ENCODE measurements at places on chromosomes 1 and 21.

DNA sequence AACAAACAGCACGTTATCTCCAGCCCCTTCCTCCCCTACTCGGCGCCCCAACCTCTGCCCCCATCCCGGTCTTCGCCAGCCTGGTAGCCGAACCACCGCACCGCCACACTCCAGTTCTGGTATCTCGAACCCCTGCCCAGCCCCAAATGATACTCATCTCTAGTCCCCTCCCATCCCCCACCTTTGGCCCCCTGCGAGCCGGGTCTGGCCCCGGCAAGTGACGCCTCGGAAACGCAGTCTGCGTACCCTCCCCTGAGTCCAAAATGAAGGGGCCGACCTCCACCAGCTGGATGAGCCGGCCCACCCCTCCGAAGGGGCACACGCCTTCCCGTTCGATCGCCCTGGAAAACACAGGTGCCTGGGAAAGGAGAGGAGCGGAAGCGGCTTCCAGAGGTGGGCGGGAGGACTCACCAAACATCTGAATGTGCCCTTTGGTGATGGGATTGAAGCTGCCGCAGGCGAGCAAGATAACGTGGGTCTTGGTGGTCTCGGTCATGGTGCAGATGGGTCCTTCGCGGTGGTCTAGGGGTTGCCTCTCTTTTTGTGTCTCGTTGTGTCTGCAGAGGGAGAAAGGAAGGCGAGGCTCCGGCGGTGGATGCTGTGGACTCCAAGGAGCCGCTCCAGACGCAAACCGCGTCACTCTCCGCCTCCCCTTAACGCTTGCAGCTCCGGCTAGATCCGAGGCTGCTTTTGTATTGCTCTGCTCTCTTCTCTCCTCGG is at the start of gene NMNAT2:
Gene NMNAT2 (minus strand): TSS at position 609 of the 720 bp plus-strand sequence. CDS start 113 bp downstream, at position 496.
- DNase-seq: no peak

GRCh38 chr1:234875328-234875952 is 253.2 kb downstream of the TOMM20 start:
- DNase-seq: no peak

GRCh38 chr1:150561974-150562445 is 12.8 kb downstream of the ADAMTSL4 start:
- DNase-seq: peak; percentile 97

DNA sequence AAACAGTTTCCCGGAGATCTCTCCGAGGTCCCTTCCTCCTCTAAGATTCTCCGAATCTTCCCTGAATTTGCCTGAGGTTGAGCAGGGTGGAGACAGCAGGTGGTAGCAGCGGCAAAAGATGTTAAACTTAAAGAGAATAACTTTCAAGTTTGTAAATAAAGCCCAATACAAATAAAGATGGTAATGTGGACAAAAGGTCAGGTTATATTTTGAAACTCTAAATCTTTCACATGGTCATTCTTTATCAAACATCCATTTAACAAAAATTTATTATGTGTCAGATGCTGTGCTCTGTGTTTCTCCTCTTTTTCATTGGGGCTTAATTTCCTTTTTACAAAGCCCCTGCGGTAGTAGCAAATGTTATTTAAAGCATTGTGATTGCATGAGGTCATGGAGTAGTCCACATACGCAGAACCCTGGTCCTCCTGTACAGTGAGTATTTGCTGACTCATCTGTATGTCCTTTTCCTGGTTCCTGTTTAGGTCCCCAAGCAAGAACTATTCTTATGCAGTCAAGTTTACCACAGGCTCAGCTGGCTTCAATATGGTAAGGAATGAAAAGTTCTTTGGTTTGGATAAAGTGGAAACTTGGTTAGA is 119.2 kb downstream of the ITSN1 start:
- DNase-seq: no peak

GRCh38 chr1:241408170-241408569 is 51.2 kb upstream of the RGS7 start:
- no peak for DNase-seq

DNA sequence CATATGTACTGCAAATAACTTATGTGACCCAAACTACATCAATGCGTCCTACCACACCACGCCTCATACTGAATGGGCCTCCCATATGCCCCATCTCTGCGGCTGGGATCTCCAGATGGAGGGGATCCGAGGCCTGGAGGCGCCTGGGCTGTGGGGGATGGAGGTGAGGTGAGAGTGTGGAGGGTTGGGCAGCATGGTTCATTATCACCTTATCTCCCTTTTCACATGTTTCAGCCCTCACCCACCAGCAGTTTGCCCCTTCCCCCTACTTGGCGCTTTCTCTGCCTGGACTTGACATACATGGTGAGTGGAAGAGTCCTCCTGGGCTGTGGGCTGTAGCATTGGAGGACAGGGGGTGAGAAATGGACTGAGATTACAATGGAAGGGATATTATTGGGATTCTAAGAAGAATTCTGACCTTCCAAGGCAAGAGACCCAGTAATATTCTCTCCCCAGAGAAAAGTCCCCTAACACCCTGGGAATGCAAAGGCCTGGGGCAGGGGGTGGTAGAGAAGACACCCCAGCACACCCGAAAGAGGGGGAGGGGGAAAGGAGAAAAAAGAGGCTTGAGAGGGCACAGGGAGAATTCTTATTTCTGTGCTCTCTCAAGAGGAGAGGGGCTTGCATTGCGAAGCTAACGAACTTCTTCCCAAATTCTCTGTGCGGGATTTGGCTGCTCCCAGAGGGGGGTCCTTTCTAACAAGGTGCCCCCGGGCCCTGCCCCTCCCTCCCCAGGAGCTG is 61.4 kb downstream of the MEF2D start:
- DNase-seq: no peak

DNA sequence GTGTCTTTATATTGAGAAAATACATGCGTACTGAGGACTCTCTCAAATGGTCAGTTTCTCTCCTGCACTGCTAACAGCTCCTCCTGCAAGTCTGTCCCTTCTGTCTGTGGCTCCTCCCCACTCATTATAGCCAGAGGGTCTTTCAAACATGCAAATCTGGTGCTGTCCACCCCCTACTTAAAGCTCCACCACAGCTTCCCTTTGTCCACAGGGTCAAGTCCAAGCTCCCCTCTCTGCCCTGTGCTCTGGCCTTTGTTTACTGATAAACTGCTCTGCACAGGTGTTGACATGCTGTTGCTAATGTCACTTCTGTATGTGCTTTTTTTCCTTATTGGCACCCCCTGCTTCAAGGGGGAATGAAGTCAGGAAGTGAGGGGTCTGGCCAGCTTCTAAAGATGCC is 47.7 kb upstream of the GPR37L1 start:
- no peak for DNase-seq

GRCh38 chr1:156877433-156878170 is 15.9 kb upstream of the PEAR1 start:
- DNase-seq: no peak

DNA sequence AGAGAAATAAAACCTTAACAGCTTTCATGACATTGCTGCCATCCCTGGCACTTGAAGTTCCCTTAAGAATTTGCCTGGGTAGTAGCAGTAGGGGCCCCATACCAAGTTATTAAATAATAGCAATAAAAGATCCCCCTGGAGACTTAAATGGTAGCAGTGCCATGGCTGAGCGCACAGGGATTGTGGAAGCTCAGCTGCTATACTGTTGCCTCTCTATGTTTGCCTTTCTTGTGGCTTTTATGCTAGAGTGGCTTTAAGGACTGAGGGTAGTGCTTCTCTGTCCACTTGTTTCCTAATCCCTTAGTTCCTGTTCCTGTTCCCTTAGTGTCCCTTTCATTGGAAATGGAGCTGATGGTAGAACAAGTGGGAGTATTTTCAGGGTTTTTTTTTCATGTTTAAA is 42.1 kb downstream of the NCF2 start:
- no peak for DNase-seq

- DNase-seq: no peak
Measured at GRCh38 chr21:30164796-30165195, 1.8 kb downstream of the CLDN17 start.
